ENCODE measurements at places on chromosomes 12 and 14. TPM values are rescaled to one million over a fixed set of nuclear protein-coding genes. Genes with fewer than 3 reads are reported as not detected.

KRT85 gene
- not detected for total RNA-seq

FAIM2 gene
- total RNA-seq, result 2.1 TPM

CCDC197 gene
- total RNA-seq, result 0.44 TPM

- DNase-seq, result no peak
- H3K4me3 ChIP-seq, result no peak within 1 kb of the TSS
- peaks cover 8% of the 10 kb centered on the region for H3K4me1 ChIP-seq
Observed at GRCh38 chr14:100825713-100826331, at the start of gene MEG3. Gene MEG3, plus strand, starts transcription at chr14:100826118.

DNA sequence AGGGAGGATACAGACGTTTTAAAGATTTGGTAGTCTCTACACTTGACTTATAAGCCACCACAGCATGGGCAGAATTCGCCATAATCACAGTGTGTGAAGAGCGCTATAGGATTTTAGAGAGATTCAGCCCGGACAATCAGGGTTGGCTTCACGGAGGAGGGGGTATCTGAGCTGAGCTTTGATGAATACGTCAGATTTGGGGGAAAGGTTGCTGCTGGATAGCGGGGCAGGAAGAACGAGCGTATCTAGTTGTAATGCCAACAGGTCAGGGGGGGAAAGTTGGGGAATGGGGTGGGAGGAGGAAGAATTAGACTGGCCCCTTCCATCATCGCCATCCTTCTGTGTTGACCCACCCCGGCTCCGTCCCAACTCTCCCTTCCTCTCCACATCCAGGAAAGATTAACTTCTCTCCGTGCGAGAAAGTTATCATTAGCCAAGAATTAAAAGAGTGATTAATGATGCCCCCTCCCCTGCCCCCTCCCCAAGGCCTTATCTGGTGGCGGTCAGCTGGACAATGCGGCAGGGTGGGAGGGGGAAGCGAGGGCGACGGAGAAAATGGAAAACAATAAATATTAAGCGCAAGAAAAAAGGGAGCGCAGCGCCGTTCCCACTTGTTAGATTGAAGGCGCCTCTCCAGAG is 13.5 kb upstream of the GPATCH2L start:
- H3K27me3 ChIP-seq, result peaks cover 57% of the 10 kb centered on the region
- no peaks in the 10 kb centered on the region for H3K36me3 ChIP-seq
- H3K4me1 ChIP-seq, result peaks cover 6% of the 10 kb centered on the region
- H3K27ac ChIP-seq, result no peak overlapping the region
- no peak for DNase-seq

DNA sequence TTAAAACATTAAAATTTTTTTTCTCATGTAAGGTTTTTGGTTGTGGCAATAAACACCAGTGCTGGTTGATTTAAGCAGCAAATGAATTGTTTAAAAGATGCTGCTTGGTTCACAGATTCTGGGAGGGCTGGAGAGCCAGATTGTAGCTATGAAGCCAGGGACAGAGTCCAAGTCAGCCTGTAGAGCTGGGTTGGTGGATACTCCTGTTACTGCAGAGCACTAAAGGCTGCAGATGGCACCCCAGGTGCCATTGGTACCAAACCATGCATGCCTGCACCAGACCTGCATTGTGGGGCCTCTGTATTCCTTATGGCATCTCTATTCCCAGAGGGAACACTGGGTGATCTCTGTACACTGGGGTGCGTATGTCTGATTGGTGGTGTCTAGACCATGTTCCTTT is 113.3 kb downstream of the SNAPC1 start:
- no peak overlapping the region for H3K27ac ChIP-seq
- no peaks in the 10 kb centered on the region for H3K4me1 ChIP-seq
- no peak for DNase-seq
- peaks cover 31% of the 10 kb centered on the region for H3K27me3 ChIP-seq

DNA sequence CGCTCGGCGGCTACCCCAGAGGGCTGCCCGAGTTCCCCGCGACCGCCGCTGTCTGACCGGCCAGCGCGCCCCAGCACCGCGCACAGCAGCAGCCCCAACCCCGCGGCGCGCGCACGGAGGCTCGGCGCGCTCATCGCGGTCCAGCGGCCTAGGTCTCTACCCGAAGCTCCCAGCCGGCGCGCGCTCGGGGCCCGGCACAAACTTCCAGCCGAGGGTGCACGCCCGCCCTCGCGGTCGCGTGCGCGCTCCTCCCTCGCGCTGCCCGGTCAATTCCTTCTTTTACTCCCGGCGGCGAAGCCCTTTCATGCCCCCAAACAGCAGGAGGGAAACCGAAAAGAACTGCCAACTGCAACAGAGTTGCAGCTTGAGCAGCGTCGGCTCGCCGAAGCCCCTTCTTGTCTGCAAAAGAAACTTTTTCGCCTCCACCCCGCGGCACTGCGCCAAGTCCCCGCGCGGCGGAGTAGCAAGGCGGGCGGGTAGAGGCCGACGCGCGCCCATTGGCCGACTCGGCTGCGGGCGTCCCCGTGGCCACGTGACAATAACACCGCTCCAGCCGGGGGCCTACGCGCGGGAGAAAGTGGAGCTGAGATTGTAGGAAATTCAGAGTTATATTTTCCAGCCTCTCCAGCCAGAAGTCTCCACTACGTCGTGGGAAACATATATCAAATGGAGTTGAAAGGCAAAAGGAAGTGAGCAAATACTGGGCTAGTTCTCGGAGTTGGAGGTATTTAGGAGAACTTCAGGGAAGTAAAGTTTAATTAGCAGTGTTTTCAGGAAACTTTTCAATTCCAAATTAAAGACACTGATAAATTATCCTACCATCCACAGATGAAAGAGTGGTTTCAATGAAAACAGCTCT is at the start of gene LRIG3:
TSS of gene LRIG3 (minus strand) at position 403 of the 859 bp plus-strand sequence. CDS start at position 134, 269 bp downstream.
- peaks cover 9% of the 10 kb centered on the region for H3K4me1 ChIP-seq
- no peak within 1 kb of the TSS for H3K27ac ChIP-seq
- H3K36me3 ChIP-seq, result no peaks in the 10 kb centered on the region
- peak; percentile 13 for DNase-seq

NGB gene
- not detected for total RNA-seq

- H3K27me3 ChIP-seq, result no peaks in the 10 kb centered on the region
- no peak for DNase-seq
- H3K4me1 ChIP-seq, result peaks cover 48% of the 10 kb centered on the region
- no peak overlapping the region for H3K27ac ChIP-seq
Observed at GRCh38 chr14:72532686-72533454, 361.0 kb downstream of the DPF3 start.

- H3K27me3 ChIP-seq, result peaks cover 2% of the 10 kb centered on the region
- no peak overlapping the region for H3K4me3 ChIP-seq
- no peak overlapping the region for H3K27ac ChIP-seq
- no peaks in the 10 kb centered on the region for H3K36me3 ChIP-seq
- no peaks in the 10 kb centered on the region for H3K4me1 ChIP-seq
Observed at GRCh38 chr12:109815757-109816617, 17.2 kb downstream of the TRPV4 start.

PRIMA1 gene
- not detected for total RNA-seq

OR4E2 gene
- total RNA-seq, result not detected

Measured in activated CD4-positive, alpha-beta memory T cell treated with anti-CD3 and anti-CD28 coated beads for 36 hours (primary cell).